Activated naive CD8-positive, alpha-beta T cell treated with anti-CD3 and anti-CD28 coated beads, Interleukin-2, amount 10 ng/mL, durations not matched to agents 7 days and 5 days (primary cell): ENCODE measurements at places on chromosomes 2 and 18. TPM values are rescaled to one million over a fixed set of nuclear protein-coding genes. Genes with fewer than 3 reads are reported as not detected.
A peak's percentile ranks its signal among the peaks of the same experiment; 100 is the strongest.

- no peak for DNase-seq
- H3K27ac ChIP-seq, result no peak overlapping the region
- peaks cover 7% of the 10 kb centered on the region for H3K27me3 ChIP-seq
Measured at GRCh38 chr2:47595115-47595514, 187.8 kb upstream of the MSH6 start.

DNA sequence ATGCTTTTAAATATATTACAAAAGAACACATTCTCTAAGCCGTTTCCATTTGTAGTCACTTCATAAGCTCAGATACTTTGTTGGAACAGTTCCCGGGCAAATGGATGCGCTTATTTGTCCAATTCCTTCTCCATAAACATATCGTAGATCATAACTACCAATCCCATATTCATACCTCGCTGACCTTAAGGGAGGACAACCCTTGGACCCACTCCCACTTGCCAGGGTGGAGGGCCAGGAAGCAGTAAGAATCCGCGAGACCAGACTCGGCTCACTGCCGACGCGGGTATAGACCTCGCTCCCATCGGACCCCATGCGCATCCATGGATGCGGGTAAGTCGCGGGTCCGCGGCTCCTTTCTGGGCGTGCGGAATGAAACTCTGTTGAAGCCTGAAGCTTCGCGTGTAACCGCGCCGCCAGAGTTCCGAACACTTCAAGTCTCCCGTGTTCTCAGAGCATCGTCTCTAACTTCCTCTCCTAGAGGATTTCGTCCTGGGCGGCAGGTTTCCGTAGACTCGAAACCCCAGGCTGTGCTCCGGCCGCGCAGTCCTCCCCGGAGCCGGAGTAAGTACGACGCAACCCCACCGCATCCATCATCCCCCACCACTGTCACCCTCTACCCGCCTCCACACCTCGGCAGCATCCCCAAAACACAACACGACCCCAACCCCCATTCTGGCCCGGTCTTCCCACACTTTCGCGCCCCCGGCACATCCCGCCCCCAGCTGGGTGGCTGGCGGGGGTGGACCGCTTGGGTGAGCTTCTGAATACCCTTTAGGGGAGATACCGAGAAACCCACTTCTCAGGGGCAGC is 1.1 kb downstream of the DSC3 start:
- peaks cover 5% of the 10 kb centered on the region for H3K36me3 ChIP-seq
- H3K27ac ChIP-seq, result peak overlapping the region; percentile 12
- peak; percentile 29 for DNase-seq
- peak overlapping the region; percentile 40 for H3K4me3 ChIP-seq
- peaks cover 36% of the 10 kb centered on the region for H3K27me3 ChIP-seq
- H3K4me1 ChIP-seq, result peaks cover 4% of the 10 kb centered on the region

DNA sequence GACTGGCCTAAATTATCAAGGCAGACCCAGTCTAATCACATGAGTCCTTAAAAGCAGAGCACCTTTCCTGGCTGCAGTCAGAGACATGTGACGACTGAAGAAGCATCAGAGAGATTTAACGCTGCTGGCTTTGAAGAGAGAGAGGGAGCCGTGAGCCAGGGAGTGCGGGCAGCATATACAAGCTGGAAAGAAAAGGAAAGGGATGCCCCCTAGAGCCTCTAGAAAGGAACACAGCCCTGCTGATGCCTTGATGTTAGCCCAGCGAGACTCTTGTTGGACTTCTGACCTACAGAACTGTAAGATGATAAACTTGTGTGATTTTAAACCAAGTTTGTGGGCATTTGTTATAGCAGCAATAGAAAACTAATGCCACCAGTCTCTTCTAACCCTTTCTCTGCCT is 58.1 kb downstream of the HEATR5B start:
- H3K36me3 ChIP-seq, result peaks cover 19% of the 10 kb centered on the region
- no peak for DNase-seq
- no peaks in the 10 kb centered on the region for H3K27me3 ChIP-seq
- H3K27ac ChIP-seq, result no peak overlapping the region
- no peaks in the 10 kb centered on the region for H3K4me1 ChIP-seq

DNA sequence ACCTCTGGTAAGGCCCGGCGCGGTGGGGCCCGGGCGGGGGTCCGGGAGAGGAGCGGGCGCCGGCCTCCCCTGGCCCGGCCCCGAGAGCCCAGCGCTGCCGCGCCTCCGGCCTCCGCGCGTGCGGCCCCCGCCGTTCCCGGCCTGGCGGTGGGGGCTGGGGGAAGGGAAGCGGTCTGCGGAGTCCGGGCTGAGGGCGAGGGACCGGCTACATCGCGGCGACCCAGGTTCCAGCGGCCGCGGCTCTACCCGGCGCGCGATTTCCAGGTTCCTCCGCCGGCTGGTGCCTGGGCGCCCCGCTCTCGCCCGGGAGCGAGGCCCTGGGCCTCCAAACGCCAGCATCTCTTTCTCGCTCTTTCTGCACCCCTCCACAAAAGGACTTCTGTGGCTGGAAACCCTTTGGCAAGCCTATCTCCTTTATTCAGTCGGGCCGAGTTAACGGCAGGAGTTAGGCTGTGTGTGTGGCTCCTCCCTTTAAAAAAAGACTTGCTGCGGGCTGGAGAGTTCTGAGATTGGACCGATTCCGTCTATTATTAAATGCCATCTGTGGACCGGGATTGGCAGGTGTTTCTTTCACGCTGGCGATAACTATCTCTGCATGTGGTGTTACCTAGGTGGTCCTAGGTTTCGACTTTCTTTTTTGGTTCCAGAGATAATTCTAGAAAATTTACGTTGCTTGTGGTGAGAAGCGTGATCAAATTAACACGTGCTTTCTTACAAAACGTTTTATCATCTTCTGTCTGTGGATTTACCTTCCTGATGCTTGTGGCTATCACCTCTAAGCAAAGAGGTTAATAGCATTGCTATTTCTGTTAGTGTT is 592 bp downstream of the ME2 start:
- H3K4me3 ChIP-seq, result peak overlapping the region; percentile 99
- H3K27me3 ChIP-seq, result peaks cover 2% of the 10 kb centered on the region
- H3K4me1 ChIP-seq, result peaks cover 17% of the 10 kb centered on the region
- H3K27ac ChIP-seq, result peak overlapping the region; percentile 98
- H3K36me3 ChIP-seq, result peaks cover 4% of the 10 kb centered on the region

GRCh38 chr2:136236019-136236418 is 118.1 kb upstream of the CXCR4 start:
- peaks cover 11% of the 10 kb centered on the region for H3K27me3 ChIP-seq
- H3K4me1 ChIP-seq, result peaks cover 30% of the 10 kb centered on the region
- H3K27ac ChIP-seq, result no peak overlapping the region
- no peak for DNase-seq

DNA sequence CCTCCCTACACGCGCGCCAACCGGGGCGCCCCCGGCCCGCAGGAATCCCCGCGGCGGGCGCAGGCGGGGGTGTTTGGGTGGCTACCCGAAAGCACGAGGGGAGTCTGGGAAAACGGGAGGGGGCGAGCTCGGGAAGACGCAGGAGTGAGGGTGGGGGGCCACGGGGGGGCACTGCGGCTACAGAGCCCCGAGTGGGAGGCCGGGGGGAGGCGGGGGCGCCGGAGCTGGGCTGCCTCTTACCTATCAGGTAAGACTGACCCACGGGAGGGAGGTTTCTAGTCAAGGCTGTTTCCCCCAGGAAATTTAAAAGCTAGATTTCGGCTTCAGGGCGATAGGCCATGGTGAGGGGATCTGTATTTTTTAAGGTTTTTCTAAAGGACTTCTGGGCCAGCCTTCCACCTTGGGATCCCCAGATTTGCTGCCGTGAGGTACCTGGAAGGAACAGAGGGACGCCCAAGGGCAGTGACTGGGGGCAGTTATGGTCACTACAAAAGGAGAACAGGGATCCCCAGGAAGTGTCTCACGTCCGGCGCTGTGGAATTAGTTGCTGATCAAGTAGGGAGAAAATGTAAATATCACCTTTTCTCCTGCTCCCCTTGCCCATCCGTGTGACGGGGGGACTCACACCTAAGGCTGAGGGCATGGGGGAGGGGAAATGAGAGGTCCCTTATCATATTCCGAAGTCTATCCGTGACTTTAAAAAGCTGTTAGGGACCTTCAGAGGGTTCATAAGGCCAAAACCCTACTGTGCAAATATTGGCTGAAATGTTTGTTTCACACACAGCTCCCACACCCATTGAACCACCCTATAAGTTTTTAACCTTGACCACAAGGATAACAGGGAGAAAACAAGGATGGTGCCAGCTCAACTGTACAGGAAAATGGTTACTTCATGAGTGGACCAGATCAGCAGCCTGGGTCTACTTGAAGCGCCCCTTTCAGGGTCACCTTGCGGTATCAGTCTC is 638 bp upstream of the IRS1 start:
- peak overlapping the region; percentile 89 for H3K4me3 ChIP-seq
- H3K4me1 ChIP-seq, result peaks cover 21% of the 10 kb centered on the region
- peaks cover 10% of the 10 kb centered on the region for H3K27me3 ChIP-seq

- DNase-seq, result no peak
- peaks cover 10% of the 10 kb centered on the region for H3K27me3 ChIP-seq
- no peaks in the 10 kb centered on the region for H3K4me1 ChIP-seq
- no peak overlapping the region for H3K4me3 ChIP-seq
Measured at GRCh38 chr2:38933653-38934052, 44.0 kb downstream of the ARHGEF33 start.

DNA sequence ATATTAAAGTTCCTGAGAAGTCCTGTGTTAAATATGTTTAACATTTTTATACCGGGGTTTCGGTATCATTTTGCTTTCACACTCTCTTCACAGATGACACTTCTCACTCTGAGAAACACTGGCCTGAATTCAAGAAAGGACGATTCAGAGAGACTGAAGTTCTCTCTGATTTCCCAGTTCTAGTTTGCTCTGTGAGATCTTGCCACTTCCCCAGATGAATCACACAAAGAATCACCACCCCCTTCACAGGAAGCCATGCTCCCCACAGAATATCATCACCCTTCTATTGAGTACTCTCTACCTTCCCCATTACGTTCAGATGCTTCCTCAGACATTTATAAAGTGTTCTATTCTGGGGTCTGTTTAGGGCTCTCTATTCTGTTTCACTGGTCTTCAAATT is 16.1 kb upstream of the CD207 start:
- peaks cover 26% of the 10 kb centered on the region for H3K4me1 ChIP-seq
- H3K4me3 ChIP-seq, result peak overlapping the region; percentile 66
- DNase-seq, result no peak
- H3K27ac ChIP-seq, result peak overlapping the region; percentile 92

GRCh38 chr2:149738767-149739166 is 151.2 kb upstream of the MMADHC start:
- no peak overlapping the region for H3K4me3 ChIP-seq
- no peak for DNase-seq
- H3K4me1 ChIP-seq, result no peaks in the 10 kb centered on the region
- no peaks in the 10 kb centered on the region for H3K36me3 ChIP-seq
- no peak overlapping the region for H3K27ac ChIP-seq

DNA sequence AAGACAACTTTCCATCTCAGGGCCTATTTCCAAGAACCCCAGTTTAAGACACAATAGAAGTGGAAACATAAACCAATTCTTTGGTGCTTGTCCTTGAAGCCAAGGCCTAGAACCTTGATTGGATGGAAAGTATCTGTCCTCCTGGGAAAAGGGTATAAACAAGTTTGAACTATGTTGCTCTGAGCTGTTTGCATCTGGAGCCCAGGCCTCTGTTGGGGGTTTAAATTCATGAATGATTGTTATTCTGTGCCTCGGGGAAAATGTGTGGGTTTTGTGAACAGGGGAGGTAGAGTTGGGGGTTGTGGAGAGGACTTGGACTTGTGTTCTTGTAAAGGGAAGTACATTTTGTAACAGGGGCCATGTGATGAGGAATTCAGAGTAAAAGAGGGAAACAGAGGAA is 406.1 kb downstream of the SLC4A3 start:
- no peak overlapping the region for H3K27ac ChIP-seq
- H3K4me1 ChIP-seq, result no peaks in the 10 kb centered on the region
- no peak for DNase-seq
- no peak overlapping the region for H3K4me3 ChIP-seq

- no peak overlapping the region for H3K4me3 ChIP-seq
- H3K36me3 ChIP-seq, result no peaks in the 10 kb centered on the region
- peaks cover 4% of the 10 kb centered on the region for H3K27me3 ChIP-seq
- no peaks in the 10 kb centered on the region for H3K4me1 ChIP-seq
- no peak for DNase-seq
Measured at GRCh38 chr18:55422456-55423180, 165.4 kb downstream of the TCF4 start.

Gene INPP5D
- total RNA-seq, result 135 TPM

DNA sequence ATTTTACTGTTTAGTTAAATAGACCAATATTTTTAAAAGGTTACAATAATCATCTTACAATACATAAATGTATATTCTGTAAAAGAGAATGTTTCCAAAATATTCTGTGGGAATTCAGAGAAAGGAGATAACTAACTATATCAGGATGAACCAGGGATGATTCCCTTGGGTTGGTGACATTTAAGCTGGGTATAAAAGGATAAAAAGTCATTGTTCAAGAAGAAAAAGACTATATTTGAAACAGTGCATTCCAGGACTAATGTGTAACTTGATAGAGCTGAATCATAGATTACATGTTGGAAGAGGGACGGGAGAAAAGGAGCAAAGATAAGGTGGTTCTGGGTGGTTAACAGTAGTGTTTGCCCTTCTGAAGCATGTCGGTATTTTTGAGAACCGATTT is 10.1 kb downstream of the RASGRP3 start:
- peaks cover 9% of the 10 kb centered on the region for H3K4me1 ChIP-seq
- no peak overlapping the region for H3K4me3 ChIP-seq
- no peak for DNase-seq
- no peak overlapping the region for H3K27ac ChIP-seq
- H3K27me3 ChIP-seq, result no peaks in the 10 kb centered on the region

Gene COPS8
- 39.9 TPM for total RNA-seq

GRCh38 chr18:25827961-25828561 is 262.4 kb downstream of the SS18 start:
- H3K27me3 ChIP-seq, result peaks cover 3% of the 10 kb centered on the region
- no peak overlapping the region for H3K27ac ChIP-seq
- no peaks in the 10 kb centered on the region for H3K4me1 ChIP-seq
- no peaks in the 10 kb centered on the region for H3K36me3 ChIP-seq
- H3K4me3 ChIP-seq, result no peak overlapping the region

GRCh38 chr18:57744211-57744694 is 58.9 kb downstream of the ATP8B1 start:
- DNase-seq, result no peak
- H3K27me3 ChIP-seq, result no peaks in the 10 kb centered on the region
- H3K27ac ChIP-seq, result no peak overlapping the region
- peaks cover 3% of the 10 kb centered on the region for H3K36me3 ChIP-seq

Gene HOXD13
- not detected for total RNA-seq

Gene KCTD1
- 4.1 TPM for total RNA-seq

GRCh38 chr18:6886797-6887330 is 157.3 kb downstream of the ARHGAP28 start:
- H3K27ac ChIP-seq, result no peak overlapping the region
- no peaks in the 10 kb centered on the region for H3K27me3 ChIP-seq
- H3K4me1 ChIP-seq, result no peaks in the 10 kb centered on the region
- no peak for DNase-seq
- H3K36me3 ChIP-seq, result no peaks in the 10 kb centered on the region
- H3K4me3 ChIP-seq, result no peak overlapping the region

GRCh38 chr2:76556018-76556417 is 845.3 kb upstream of the GCFC2 start:
- H3K27me3 ChIP-seq, result no peaks in the 10 kb centered on the region
- no peaks in the 10 kb centered on the region for H3K36me3 ChIP-seq
- no peak overlapping the region for H3K27ac ChIP-seq
- no peak overlapping the region for H3K4me3 ChIP-seq
- DNase-seq, result no peak
- H3K4me1 ChIP-seq, result no peaks in the 10 kb centered on the region

Gene CHMP3
- 48.9 TPM for total RNA-seq

Gene GPBAR1
- total RNA-seq, result 0.72 TPM

- H3K4me3 ChIP-seq, result no peak overlapping the region
- peak overlapping the region; percentile 34 for H3K27ac ChIP-seq
- peaks cover 89% of the 10 kb centered on the region for H3K27me3 ChIP-seq
- H3K4me1 ChIP-seq, result peaks cover 6% of the 10 kb centered on the region
- peaks cover 8% of the 10 kb centered on the region for H3K36me3 ChIP-seq
Measured at GRCh38 chr2:176084611-176085119, 903 bp upstream of the EVX2 start.
